T-cell (primary cell): ENCODE measurements at places on chromosomes 2 and 18. TPM values are rescaled to one million over a fixed set of nuclear protein-coding genes. Genes with fewer than 3 reads are reported as not detected.
A peak's percentile ranks its signal among the peaks of the same experiment; 100 is the strongest.

DNA sequence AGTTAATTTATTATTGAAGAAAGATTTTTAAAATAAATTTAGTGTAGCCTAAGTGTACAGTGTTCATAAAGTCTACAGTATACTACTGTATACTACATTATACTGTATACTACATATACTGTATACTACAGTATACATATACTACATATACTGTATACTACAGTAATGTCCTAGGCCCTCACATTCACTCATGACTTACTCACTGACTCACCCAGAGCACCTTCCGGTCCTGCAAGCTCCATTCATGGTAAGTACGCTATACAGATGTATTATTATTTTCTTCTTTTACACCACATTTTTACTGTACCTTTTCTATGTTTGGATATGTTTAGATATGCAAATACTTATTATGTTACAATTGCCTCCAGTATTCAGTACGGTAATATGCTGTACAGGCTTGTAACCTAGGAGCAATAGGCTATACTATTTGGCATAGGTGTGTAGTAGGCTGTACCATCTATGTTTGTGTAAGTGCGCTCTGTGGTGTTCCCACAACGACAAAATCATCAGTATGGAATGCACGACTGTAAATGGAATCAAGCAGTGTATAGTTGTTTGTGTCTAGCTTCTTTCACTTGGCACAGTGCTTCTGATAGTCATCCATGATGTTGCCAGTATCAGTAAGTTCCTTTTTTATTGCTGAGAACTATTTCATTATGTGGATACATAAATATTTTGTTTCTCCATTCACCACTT, 245.7 kb downstream of the MTX2 start:
- no peak for DNase-seq
- H3K36me3 ChIP-seq: no peaks in the 10 kb centered on the region
- H3K4me1 ChIP-seq: no peaks in the 10 kb centered on the region

DNA sequence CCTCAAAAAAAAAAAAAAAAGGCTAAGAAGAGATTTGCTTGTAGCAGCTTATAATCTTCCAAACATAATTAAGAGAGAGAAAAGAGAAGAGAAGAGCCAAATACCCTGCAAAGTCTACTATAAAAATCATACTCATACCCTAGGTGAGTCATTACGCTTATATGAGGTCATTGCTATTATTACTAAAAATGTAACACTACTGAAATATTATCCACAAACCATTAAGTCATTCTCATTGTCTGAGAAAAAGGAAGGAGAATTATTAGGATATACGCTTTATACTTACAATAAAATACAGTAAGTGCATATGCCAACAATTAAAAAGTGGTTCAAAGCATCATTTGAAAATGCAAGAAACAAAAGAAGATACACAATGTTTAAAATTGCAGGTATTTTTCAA, 66.5 kb downstream of the COLEC12 start:
- H3K4me3 ChIP-seq: no peak overlapping the region
- H3K27me3 ChIP-seq: no peaks in the 10 kb centered on the region
- H3K4me1 ChIP-seq: no peaks in the 10 kb centered on the region
- H3K36me3 ChIP-seq: no peaks in the 10 kb centered on the region
- no peak for DNase-seq

DNA sequence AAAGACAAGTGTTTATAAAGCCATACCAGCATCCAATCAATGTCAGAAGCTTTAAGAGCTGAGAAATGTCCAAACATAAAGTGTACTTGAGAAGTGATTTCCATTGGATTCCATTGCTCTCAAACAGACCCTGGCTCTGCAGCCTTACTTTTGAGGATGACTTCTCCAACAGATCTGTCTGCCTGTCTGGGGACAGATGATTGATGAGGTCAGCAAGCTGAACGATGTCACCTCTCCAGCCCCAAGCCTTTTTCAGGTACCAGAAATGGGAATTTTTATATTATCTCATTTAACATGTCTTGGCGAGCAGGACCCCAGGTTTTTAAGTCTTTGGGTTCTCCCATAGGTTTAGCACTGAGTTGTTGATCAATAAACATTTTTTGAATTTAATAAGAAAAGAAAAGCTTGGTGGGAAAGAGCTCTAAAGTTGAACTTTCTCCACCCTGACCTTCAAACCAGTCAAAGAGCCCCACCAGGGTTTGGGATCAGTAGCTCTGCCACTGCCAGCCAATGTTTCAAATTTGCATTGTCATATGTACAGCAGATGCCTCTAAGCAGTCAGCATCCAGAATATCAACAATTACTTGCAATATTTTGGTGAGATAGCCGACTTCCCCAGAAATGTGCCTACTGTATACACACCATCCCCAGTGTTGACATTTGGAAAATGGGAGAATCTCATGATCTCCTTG, 22.5 kb downstream of the PTPN18 start:
- H3K27me3 ChIP-seq: no peaks in the 10 kb centered on the region
- no peak overlapping the region for H3K4me3 ChIP-seq
- H3K27ac ChIP-seq: no peak overlapping the region
- H3K4me1 ChIP-seq: peaks cover 39% of the 10 kb centered on the region

The TUBA4B gene
- total RNA-seq: not detected

The SLC4A5 gene
- total RNA-seq: 19.3 TPM

DNA sequence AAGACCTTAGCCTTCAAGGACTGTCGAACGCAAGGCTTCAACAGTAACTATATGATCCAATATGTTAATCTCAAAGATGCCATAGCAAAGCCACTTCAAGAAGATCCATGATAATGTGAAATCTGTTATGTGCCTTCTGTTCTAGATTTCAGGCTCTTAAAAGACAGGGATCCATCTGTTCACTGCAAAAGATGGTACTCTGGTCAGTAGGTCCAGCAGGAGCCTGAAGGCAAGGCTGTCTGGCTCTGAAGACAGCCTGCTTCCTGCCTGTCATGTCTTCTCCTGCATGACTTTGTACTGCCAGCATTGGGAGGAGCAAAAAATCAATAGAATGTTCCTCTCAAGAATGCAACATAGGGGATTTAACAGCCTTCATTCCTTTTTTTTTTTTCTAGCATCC, 270.8 kb upstream of the PARD3B start:
- no peaks in the 10 kb centered on the region for H3K36me3 ChIP-seq
- H3K27ac ChIP-seq: no peak overlapping the region
- no peak overlapping the region for H3K4me3 ChIP-seq
- no peaks in the 10 kb centered on the region for H3K27me3 ChIP-seq
- no peaks in the 10 kb centered on the region for H3K4me1 ChIP-seq

The CYP27A1 gene
- total RNA-seq: 0.50 TPM

DNA sequence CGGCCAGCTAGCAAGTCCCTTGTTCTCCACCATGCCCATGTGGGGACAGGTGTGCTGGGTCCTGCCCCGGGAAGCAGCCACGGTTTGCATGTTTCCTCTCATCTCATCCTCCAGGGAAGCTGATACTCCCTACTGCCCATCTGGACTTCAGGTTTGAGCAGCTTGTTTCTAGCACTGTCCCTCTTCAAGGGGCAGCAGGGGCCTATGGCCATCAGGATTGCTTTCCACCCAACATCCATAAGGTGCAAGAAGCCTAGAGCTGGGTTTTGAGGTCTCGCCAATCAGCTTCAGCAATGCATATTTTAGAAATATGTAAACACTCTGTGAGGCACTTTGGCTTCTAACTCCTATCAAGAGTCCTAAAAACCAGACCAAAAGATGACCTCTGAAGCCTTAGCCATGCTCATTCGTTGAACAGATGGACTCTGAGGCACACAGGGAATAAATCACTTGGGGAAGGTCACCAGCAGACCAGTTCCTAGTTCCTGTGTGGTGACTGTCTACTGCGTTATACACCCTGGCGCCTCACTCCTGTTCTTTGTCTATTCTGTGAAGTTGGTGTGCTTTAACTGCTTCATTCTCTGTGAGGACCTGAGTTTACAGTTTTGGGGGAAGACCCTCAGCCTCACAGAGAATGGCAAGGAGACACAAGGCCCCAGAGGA, 192.6 kb upstream of the TWIST2 start:
- H3K4me1 ChIP-seq: no peaks in the 10 kb centered on the region
- no peaks in the 10 kb centered on the region for H3K36me3 ChIP-seq
- DNase-seq: no peak
- H3K27ac ChIP-seq: no peak overlapping the region
- no peaks in the 10 kb centered on the region for H3K27me3 ChIP-seq
- no peak overlapping the region for H3K4me3 ChIP-seq

DNA sequence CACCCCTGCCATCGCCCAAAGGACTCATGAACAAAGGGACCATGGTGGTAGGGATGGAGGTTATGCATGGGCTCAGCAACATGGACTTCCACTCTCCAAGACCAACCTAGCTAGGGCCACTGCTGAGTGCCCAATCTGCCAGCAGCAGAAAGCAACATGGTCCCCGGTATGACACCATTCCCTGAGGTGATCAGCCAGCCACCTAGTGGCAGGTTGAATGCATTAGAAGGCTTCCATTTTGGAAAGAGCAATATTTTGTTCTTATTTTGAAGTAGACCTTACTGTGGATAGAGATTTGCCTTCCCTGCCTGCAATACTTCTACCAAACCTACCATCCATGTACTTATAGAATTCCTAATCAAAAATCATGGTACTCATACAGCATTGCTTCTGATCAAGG, 99.8 kb downstream of the METTL4 start:
- H3K27ac ChIP-seq: no peak overlapping the region
- peaks cover 2% of the 10 kb centered on the region for H3K27me3 ChIP-seq
- DNase-seq: no peak
- H3K4me1 ChIP-seq: no peaks in the 10 kb centered on the region
- no peak overlapping the region for H3K4me3 ChIP-seq

- no peak for DNase-seq
- H3K36me3 ChIP-seq: peaks cover 7% of the 10 kb centered on the region
- H3K4me3 ChIP-seq: no peak overlapping the region
- peaks cover 12% of the 10 kb centered on the region for H3K4me1 ChIP-seq
Observed at GRCh38 chr2:20643826-20644225, 7.1 kb downstream of the HS1BP3 start.

GRCh38 chr18:56479841-56480240, 158.6 kb downstream of the TXNL1 start:
- H3K27ac ChIP-seq: no peak overlapping the region
- no peaks in the 10 kb centered on the region for H3K36me3 ChIP-seq
- H3K4me3 ChIP-seq: no peak overlapping the region
- DNase-seq: no peak

- DNase-seq: no peak
- H3K27ac ChIP-seq: no peak overlapping the region
Observed at GRCh38 chr2:130966775-130967490, 126.3 kb downstream of the FAM168B start.

GRCh38 chr18:36769172-36769571, 59.6 kb downstream of the TPGS2 start:
- no peaks in the 10 kb centered on the region for H3K4me1 ChIP-seq
- peaks cover 10% of the 10 kb centered on the region for H3K27me3 ChIP-seq
- no peak for DNase-seq

DNA sequence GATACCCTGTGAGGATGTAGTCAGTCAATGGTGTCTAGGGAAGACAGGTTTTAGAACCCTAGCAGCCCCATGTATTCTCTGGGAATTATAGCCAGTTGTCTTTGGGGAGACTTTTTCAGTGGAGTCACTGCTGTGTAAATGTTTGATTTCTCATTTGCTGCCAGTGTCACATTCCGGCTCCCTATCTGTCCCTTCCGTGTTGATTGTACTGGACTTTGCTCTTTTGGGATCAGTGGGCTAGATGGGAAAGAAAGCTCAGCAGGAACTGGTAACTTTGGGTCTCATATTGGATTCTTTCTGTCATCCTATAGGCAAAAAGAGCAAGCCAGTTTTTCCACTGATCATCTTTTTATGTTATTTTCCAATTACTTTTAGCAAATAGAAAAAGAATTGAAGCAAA, 70.1 kb downstream of the GTF3C3 start:
- H3K36me3 ChIP-seq: no peaks in the 10 kb centered on the region
- H3K4me3 ChIP-seq: no peak overlapping the region
- H3K27ac ChIP-seq: no peak overlapping the region
- no peaks in the 10 kb centered on the region for H3K4me1 ChIP-seq
- no peak for DNase-seq
- no peaks in the 10 kb centered on the region for H3K27me3 ChIP-seq

GRCh38 chr2:54681416-54681815, 42.0 kb upstream of the EML6 start:
- no peaks in the 10 kb centered on the region for H3K36me3 ChIP-seq
- DNase-seq: no peak
- H3K27ac ChIP-seq: no peak overlapping the region
- peaks cover 7% of the 10 kb centered on the region for H3K4me1 ChIP-seq
- no peaks in the 10 kb centered on the region for H3K27me3 ChIP-seq

DNA sequence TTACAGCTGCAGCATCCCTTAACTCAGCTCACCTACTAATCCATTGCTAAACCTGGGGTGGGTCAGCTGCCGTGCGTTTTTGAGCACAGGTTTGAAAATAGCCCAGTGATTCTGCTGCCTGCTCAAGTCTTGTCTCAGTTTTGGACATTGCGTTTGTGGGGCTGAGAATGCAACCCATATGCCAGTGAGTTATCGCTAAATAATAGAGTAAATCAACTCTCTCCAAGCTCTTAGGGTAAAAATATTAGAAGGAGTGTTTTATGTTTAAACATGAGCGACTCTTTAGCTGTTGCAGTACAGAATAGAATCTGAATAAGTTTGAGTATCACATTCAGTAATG, 2.1 kb downstream of the TSHZ1 start:
- DNase-seq: no peak
- peaks cover 44% of the 10 kb centered on the region for H3K4me1 ChIP-seq
- H3K4me3 ChIP-seq: no peak overlapping the region
- H3K27ac ChIP-seq: no peak overlapping the region
- H3K36me3 ChIP-seq: no peaks in the 10 kb centered on the region
- no peaks in the 10 kb centered on the region for H3K27me3 ChIP-seq

- H3K36me3 ChIP-seq: no peaks in the 10 kb centered on the region
- H3K4me1 ChIP-seq: peaks cover 11% of the 10 kb centered on the region
- no peaks in the 10 kb centered on the region for H3K27me3 ChIP-seq
- H3K4me3 ChIP-seq: no peak overlapping the region
- peak; percentile 27 for DNase-seq
Observed at GRCh38 chr2:70664525-70664924, 103.5 kb downstream of the ADD2 start.

The NEB gene
- 0.92 TPM for total RNA-seq

GRCh38 chr2:219627103-219628100, at the start of gene SLC4A3:
Gene SLC4A3, plus strand, starts transcription at chr2:219627630. Its CDS starts 363 bp downstream, at chr2:219627993.
- peaks cover 12% of the 10 kb centered on the region for H3K4me1 ChIP-seq
- H3K36me3 ChIP-seq: no peaks in the 10 kb centered on the region
- H3K4me3 ChIP-seq: peak within 1 kb of the TSS; percentile 19
- no peak within 1 kb of the TSS for H3K27ac ChIP-seq
- H3K27me3 ChIP-seq: peaks cover 58% of the 10 kb centered on the region
- DNase-seq: no peak

- DNase-seq: no peak
- no peak overlapping the region for H3K27ac ChIP-seq
- H3K27me3 ChIP-seq: no peaks in the 10 kb centered on the region
- H3K4me3 ChIP-seq: no peak overlapping the region
- peaks cover 10% of the 10 kb centered on the region for H3K36me3 ChIP-seq
Observed at GRCh38 chr2:178114462-178114861, 2.2 kb downstream of the RBM45 start.

DNA sequence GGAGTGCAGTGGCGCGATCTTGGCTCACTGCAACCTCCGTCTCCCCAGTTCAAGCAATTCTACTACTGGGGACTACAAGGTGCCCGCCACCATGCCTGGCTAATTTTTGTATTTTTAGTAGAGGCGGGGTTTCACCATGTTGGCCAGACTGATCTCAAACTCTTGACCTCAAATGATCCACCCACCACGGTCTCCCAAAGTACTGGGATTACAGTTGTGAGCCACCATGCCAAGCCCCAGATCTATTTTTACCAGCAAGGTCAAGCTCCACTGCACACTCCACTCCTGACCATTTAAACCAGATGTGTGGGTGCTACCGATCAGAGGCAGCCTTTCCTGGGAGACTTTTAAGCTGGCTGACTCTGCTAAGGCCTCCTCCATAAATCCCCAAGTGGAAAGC, 67.5 kb upstream of the CD226 start:
- no peaks in the 10 kb centered on the region for H3K36me3 ChIP-seq
- H3K4me1 ChIP-seq: no peaks in the 10 kb centered on the region
- H3K27ac ChIP-seq: no peak overlapping the region
- no peak overlapping the region for H3K4me3 ChIP-seq
